ENCODE measurements at places on chromosomes 16 and 17. TPM values are rescaled to one million over a fixed set of nuclear protein-coding genes. Genes with fewer than 3 reads are reported as not detected.

Gene FOXF1
- total RNA-seq: 0.69 TPM

Gene HASPIN
- 2.5 TPM for total RNA-seq

Gene SKAP1
- total RNA-seq: 17.0 TPM

Gene ZDHHC1
- 3.5 TPM for total RNA-seq

Gene APRT
- 15.8 TPM for total RNA-seq

Gene ADGRG3
- total RNA-seq: 0.06 TPM

Gene DHX58
- 19.7 TPM for total RNA-seq

Gene NPIPA3
- 0.88 TPM for total RNA-seq

Gene CSH1
- total RNA-seq: 18.1 TPM

Gene PRSS27
- 2.5 TPM for total RNA-seq

Gene C17orf75
- 34.7 TPM for total RNA-seq

Gene ZG16
- total RNA-seq: not detected

Gene AANAT
- 0.28 TPM for total RNA-seq

Gene RAB37
- total RNA-seq: 2.5 TPM

Gene NME3
- 76.7 TPM for total RNA-seq

Gene NOXO1
- total RNA-seq: 0.72 TPM

Gene DUSP3
- total RNA-seq: 41.3 TPM

Gene G6PC1
- total RNA-seq: 0.06 TPM

All from spinal cord (tissue), 10 donors.